ENCODE measurements at places on chromosomes 3 and 15.

GRCh38 chr15:56052395-56053045 is 59.1 kb upstream of the NEDD4 start:
- peak; percentile 29 for DNase-seq

DNA sequence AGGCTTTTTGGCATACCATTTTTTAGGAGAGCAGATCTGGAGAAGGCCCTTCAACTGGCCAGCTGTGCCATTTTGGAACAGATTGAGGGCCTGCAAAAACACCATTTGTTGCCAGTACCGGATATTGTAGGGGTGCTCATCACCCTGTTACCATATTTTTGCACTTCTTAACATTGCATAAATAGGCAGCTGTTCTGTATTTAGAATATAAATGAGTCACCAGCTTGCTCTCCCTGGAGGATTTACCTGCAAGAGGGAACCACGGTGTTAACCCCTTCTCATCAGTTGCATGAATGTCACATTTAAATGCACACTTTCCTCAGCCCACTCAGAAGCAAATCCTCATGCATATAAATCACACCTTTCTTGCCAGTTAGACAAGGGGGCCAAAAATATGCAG is 435.6 kb downstream of the ROBO2 start:
- DNase-seq: no peak

- no peak for DNase-seq
Measured at GRCh38 chr3:13167829-13168228, 94.6 kb upstream of the IQSEC1 start.

DNA sequence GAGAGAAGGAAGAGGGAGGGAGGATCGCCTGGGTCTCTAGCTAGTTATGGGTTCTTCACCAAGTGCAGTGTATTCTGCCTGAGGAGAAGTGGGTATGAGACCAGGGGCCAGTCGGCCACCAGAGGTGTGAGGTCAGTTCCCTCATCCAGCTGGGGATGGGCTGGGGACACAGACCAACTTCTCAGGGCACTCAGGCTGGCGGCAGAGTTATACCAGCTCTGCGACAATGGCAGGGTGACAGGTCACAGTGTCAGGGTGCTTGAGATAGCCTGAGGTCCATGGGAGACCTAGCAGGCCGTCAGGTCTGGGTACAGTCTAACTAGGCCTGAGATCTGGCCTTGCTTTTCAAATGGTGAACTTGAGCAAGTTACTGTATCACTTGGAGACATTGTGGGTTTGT is 31.4 kb upstream of the PLXNA1 start:
- no peak for DNase-seq

GRCh38 chr3:129745253-129745652 is 138.8 kb upstream of the PLXND1 start:
- no peak for DNase-seq

- DNase-seq: no peak
Measured at GRCh38 chr3:56173601-56174000, 294.7 kb downstream of the ERC2 start.

DNA sequence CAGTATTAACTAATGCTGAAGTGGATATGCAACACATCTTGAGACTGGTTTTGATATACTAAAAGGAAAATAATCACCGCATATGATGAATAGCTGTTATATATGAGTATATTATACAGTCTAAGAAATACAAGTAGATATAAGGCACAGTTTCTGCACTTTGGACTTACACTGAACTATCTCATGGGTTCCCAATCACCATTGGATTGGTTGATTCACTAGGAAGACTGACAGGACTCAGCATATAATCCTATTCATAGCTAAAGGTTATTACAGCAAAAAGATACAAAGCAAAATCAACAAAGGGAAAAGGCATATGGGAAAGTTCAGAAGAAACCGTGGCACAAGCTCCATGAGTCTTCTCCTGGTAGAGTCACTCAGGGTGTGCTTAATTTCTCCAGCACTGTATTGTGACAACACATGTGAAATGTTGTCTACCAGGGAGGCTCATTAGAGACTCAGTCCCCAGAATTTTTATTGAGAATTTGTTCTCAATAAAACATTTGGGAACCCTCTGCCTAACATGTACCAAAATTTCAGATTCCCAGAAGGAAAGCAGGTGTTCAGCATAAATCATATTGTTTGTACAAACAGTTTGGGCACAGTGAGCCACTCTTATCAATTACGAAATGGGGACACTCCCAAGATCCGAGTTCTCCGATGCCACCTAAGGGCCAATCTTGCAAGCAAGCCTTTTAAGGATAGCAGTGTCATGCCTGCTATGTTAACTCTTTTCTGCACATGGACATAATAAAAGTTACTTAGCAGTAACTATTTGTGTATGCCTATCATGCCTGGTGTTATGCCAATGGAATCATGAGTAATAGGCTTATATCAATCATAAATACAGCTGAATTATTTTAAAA is 26.8 kb downstream of the CMC1 start:
- no peak for DNase-seq

DNA sequence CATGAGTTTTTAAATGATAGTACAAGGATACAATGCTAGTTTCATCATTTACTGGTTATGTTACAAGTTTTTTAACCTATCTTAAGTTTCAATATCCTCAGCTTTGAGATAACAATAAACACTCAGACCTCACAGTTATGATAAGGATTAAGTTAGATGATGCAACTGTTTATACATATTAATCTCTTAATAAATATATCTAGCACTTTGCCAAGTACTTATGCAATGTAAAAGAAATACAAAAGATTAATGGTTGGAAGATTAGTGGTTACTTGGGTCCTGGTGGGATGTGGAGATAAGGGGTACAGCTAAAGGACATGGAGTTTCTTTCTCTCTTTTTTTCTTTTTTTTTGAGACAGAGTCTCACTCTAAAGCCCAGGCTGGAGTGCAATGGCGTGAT is 12.0 kb downstream of the SPPL2A start:
- no peak for DNase-seq

DNA sequence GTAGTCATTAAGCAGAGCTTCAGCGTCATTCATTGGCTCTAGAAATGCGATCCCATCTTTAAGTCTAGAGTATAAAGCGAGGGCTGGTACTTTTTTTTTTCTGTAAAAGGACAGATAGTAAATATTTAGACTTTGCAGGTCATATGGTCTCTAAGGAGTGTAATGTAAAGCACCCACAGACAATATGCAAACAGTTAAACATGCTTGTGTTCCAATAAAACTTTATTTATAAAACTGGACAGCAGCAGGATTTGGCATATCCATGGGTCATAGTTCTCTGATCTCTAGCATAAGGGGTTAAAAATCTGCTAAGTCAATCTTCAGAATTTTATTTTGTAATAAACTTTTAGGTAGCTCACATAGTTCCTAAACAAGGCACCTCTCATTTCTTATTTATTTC is 226.8 kb upstream of the TBC1D5 start:
- DNase-seq: no peak

- no peak for DNase-seq
Measured at GRCh38 chr15:64634027-64634426, 141.4 kb downstream of the RBPMS2 start.

GRCh38 chr3:172201136-172201869 is 161.9 kb downstream of the FNDC3B start:
- peak; percentile 96 for DNase-seq

DNA sequence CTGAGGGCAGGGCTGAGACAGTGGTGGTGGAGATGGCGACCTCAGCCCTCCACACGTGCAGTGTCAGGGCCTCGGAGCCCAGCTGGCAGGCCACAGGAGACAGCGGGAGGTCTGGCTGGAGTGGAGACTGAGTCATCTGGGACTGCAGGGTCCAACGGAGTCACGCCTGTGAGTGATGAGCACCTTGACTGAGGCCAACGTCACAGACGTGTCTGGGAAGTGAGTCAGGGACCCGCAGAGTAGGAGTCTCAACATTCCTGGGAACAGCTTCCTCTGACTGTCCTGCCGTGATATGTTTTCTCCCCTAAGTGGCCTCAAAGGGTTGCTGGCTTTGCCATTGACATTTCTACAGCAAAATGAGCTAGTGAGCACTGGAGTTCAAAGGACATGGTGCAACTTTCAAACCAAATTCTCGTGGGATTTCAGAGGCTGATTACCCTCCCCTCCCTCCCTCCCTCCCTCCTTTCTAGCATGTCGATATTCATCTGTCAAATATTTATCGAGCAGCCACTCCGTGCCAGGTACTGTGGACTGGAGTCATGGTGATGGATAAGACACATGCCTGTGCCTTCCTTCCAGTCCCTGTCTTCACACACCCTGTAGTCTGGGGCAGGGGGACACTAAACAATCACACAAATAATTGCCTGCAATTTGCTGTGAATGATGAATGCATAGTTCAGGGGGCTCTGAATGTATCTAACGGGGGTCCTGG is 53.3 kb upstream of the AMOTL2 start:
- DNase-seq: peak; percentile 99

DNA sequence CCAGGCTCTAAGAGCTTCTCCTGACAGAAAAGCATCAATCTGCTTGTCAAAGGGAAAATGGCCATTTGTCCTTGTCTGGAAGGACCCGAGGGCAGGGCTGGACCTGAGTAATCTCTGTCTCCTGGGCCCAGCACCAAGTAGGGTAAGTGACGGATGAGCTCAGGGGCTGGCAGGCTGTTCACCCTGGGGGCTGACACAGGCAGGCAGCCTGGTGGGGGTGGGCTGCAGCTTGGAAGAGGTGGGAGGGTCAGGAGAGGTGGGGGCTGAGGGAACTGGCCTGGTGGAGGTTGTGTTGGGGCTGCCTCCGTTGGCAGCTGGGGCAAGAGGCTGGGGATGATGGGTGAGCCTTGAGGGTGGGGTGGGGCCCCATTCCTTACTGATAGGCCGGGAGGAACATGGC is 42.3 kb upstream of the ADPGK start:
- DNase-seq: no peak

- no peak for DNase-seq
Measured at GRCh38 chr15:31392761-31393401, 66.2 kb downstream of the KLF13 start.

DNA sequence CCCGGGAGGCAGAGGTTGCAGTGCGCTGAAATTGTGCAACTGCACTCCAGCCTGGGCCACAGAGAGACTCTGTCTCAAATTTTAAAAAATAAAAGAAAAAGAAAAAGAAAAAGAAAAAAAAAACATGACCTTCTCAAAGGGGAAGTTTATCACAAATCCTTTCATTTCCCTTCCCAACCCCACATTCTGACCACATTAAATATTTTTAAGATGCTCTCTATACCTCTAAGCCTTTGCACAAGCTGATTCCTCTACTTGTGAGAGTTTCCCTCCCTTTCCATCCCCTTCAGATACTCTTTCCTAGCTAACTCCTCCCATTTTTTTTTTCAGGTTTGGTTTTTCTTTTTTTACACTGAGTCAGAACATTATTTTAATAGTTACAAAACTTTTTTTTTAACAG is 4.0 kb downstream of the HIGD1A start:
- DNase-seq: no peak

- DNase-seq: peak; percentile 74
Measured at GRCh38 chr15:40098489-40099261, 10.0 kb downstream of the BMF start.

DNA sequence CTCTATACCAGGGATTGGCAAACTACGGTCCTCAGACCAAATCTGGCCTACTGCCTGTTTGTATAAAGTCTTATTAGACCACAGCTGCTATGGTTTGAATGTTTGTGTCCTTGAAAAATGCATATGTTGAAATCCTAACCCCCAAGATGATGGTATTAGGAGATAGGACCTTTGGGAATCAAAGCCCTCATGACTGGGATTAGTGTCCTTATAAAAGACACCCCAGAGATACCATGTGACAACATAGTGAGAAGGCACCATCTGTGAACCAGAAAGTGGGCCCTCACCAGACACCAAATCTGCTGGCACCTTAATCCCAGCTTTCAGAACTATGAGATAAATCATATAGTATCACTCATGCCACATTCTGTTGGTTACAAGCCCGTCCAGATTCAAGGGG is 7.4 kb downstream of the HMCES start:
- no peak for DNase-seq

- DNase-seq: no peak
Measured at GRCh38 chr15:79540551-79540950, 108.4 kb downstream of the MINAR1 start.

DNA sequence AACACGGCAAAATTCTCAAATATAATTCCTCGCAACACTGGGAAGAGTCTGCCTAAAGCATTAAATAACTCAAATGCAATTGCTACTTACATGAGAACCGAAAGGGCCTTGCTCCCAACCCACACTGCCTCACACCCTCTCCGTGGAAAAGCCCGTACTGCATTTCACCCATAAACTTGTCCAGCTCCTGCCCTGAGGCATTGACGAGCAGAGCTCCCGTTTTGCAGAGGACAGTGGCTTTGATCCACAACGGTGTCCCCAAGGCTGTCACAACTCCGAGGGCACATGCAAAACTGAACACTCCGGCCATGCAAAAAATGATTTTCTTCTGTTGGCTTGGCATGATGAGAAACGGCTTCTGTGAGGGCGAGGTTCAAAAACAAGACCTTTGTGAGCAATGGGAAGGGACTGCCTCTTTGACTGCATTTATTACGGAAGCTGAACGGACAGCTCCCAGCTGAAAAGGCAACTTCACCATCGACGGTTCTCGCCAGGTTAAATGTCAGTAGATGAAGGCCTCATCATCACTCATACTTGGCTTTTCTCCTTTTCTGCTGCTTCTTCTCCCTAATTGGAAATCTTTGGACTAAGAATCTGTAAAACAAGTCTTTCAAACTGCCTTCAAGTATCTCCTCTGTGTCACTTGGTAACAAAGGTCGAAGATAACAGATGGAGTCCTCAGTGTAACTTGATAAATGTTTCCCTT is at the start of gene CLRN1:
TSS of gene CLRN1 (minus strand) at position 362 of the 706 bp plus-strand sequence. CDS start at position 343, 19 bp downstream.
- no peak for DNase-seq

DNA sequence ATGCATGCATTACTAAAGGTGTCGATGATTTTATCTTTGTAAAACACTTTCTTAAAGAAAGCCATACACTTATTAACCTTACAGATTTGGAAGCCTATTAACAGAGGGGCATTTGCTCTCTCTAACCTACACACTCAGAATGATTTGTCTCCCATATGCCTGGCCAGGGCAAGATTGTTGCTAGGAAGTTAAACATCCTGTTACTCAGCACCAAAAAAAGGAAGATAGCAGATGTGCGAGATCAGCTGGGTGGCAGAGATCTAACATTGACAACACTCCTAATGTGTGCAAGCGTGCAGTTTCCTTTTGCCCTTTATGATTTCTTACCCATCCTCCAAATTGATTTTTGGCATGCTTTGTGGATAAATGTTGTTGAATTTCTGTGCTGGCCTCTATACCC is 73.9 kb upstream of the TMEM108 start:
- DNase-seq: no peak
